ENCODE measurements at places on chromosomes 1 and 21. TPM values are rescaled to one million over a fixed set of nuclear protein-coding genes. Genes with fewer than 3 reads are reported as not detected.

DNA sequence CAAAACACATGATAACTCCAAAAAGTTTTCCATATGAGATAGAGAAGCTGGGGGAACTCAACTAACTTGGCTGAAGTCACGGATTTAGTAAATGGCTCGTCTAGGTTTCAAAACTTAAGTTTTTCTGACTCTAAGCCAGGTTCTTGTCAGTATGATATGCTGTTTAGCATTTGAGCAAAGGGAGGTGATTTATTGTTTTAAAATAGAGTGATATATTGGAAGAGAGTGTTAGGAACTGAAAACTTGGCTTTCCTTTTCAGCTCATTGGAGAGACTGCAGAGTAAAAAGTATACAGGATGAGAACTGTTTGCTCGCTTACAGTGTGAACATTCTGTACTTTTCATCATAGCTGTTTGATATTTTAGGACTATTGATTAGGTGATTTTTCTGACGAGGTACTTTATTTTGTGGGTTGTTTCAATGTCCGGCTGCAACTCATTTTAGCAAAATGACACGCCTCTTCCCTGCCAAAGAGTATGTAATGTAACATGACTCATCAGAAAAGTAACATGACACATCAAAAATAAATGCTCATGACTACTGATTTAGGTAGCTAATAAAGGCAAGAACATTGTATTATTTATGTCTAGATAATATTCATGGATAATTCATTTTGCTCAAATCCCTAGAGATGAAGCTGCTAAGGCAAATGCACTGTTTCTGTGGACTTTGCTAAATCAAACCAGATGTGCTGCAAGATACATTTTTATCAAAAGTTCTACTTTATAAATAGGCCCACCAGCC is 355.1 kb downstream of the GPATCH2 start:
- no peak for DNase-seq

GRCh38 chr1:201916649-201917249 is 28.1 kb downstream of the SHISA4 start:
- DNase-seq: no peak

DNA sequence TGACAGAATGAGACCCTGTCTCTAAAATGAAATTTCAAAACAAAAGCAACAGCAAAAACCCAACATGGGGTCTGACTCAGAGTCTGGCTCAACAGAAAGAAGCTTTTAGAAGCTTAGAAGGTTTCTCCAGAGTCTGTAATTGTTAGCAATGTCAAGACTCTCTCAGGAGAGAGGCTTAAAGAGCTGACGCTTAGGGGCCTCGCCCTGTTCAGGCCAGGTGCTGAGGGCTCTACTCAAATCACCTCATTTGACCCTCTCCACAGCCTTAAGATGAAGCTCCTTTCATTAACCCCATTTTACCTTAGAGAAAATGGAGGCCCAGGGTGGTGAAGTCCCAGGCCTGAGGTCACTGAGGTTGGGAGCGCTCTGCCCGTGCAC is 5.3 kb upstream of the KIF17 start:
- no peak for DNase-seq

The OR2L2 gene
- not detected for total RNA-seq

The NTNG1 gene
- 11.1 TPM for total RNA-seq

The NID1 gene
- 27.9 TPM for total RNA-seq

Measured in suprapubic skin (tissue), 4 donors.